Stimulated activated CD4-positive, alpha-beta T cell treated with anti-CD3 and anti-CD28 coated beads, Interleukin-1b, Interleukin-23, amount 100 ng/mL, for 1 hour (primary cell): ENCODE measurements at places on chromosomes 2 and 18.

GRCh38 chr2:39947294-39948015 is 168.4 kb upstream of the THUMPD2 start:
- DNase-seq = no peak

- DNase-seq = no peak
Observed at GRCh38 chr2:202760848-202761247, 110.7 kb downstream of the ICA1L start.

GRCh38 chr2:156874707-156875106 is 382.8 kb upstream of the GALNT5 start:
- no peak for DNase-seq

GRCh38 chr2:62118160-62118559 is 77.8 kb upstream of the B3GNT2 start:
- DNase-seq = no peak

DNA sequence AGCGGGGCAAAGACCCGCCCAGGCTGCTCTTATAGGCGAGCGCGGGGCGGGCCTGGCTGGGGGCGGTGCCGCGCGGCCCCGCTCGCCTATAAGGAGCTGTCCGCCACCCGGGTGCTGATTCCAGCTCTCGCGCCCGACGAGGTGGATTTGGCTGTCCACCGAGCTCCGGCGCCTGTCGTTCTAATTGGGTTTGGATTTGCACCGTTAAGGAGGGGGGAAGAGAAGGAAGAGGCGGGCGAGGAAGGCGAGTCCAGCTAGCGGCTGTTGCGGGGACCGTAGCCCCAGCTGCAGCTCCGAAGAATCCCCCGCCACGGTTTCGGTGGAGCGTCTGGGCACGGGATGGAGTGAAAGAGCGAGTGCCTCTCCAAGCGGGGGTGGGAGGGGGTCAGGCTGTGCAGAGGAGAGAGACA is at the start of gene CNTNAP5:
TSS of gene CNTNAP5 (plus strand) at position 117 of the 410 bp plus-strand sequence. CDS start 364 bp downstream, outside the sequence.
- DNase-seq = no peak

- DNase-seq = no peak
Observed at GRCh38 chr2:35803126-35803525, 552.5 kb upstream of the CRIM1 start.

DNA sequence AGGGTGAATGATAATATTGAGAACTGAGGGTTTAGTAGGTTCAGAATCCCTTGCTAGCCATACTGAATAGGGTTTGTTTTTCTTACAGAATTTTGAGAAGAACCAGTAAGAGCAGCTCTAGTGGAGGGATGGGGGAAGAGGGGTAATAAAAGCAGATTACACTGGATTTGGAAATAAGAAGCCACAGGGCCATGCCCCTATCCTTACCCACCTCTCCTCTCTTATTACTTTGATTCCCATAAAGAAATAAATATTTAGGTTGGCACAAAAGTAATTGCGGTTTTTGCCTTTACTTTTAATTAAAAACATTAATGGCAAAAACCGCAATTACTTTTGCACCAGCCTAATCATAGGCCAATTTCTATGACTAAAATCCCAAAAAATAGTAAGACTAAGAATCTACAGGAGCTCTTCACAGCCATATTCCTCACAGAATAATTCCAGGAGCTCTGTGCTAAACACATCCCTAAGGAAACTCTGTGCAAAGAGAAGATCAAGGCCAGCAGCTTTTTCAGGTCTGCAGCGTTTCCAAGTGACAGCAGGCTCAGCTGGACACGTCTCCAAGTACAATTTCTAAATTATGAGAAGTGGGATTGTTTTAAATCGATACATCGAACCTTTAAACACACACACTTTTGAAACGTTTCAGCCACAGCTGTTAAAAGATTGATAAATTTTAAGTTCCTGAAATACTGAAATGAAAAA is 58.4 kb upstream of the RTN4 start:
- DNase-seq = no peak
